ENCODE measurements at places on chromosomes 16 and 17.

DNA sequence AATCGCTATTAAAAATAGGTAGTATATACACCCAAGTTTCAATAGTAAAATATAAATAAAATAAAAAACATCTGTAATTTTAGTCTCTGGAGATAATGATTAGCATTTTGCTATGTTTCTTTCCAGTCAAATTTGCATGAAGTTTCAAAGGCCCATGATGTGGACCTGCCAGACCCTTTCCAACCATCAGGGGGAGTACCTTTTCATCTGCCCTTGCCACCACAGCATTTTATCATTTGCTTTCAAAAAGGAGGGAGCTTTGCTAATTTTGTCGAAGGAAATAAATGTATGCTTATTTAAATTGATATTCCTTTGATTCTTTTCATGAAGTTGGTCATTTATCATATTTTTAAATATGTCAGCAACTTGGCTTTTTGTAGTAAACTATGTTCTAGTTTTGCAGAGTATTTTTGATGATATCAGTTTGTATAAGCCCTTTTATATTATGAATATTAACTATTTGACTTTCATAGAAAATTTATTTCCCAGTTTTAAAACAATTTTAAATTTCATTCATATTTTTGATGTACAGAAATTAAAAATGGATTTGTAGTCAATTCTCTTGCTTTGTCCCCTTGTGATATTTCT is 115.2 kb upstream of the NETO2 start:
- peak; percentile 23 for DNase-seq

- no peak for DNase-seq
Measured at GRCh38 chr16:50696126-50696525, 2.7 kb downstream of the NOD2 start.

- DNase-seq, result no peak
Measured at GRCh38 chr16:11234884-11235702, 20.9 kb downstream of the SOCS1 start.

- DNase-seq, result no peak
Measured at GRCh38 chr17:19707728-19708221, 8.6 kb downstream of the SLC47A2 start.

- DNase-seq, result no peak
Measured at GRCh38 chr16:84295203-84295860, 654 bp downstream of the WFDC1 start.

- no peak for DNase-seq
Measured at GRCh38 chr16:78134944-78135619, 35.6 kb downstream of the WWOX start.

DNA sequence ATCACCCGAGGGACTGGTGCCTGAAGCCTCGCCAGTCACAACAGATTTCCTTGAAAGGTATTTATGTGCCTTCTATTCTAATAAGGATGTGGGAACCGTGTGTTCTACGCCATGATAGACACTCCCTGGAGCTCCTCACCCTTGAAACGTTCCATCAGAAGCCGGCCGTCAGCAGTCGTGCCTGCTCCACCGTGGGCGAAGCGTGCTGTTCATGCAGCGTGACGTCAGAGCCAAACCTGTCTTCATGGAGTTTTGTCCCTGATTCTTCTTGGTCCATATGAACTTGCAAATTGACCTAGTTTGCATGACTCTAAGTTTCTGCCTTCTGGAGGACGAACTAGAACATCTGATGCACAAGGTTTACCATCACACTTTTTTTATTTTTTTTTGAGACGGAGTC is 4.5 kb upstream of the PPP1R27 start:
- DNase-seq, result no peak

GRCh38 chr17:50637829-50638605 is 3.3 kb downstream of the ABCC3 start:
- no peak for DNase-seq

DNA sequence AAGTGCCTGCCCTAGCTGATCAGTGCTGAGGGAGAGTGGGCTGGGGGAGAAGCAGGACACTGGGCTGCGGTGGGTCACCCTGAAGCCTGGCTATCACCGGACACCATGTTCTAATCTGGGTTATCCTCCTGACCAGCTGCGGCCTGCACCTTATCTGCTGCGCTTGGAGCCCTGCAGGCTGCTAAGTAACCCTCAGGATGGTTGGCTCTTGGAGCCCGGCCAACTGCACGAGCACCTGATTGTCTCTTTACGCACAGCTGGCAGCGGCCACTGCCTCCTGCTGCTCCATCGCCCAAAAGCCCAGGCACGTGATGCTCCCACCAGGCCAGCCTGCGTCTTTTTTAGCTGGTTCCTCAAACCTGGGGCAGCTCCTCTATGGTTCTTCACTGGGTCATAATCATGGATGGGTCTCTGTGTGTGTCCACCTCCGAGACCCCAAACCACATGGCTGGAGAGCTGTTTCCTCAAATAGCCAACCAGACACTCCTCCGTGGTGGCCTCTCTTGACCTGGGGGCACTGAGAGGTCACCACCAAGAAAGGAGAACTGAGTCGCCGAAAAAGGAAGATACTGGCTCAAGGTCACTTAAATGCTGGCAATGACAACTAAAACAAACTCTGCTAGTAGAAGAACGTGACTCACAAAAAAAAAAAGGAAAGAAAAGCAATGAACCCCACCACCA is 21.7 kb downstream of the SPHK1 start:
- no peak for DNase-seq

- peak; percentile 91 for DNase-seq
Measured at GRCh38 chr17:43024407-43025289, at the start of gene RND2. Gene RND2, plus strand, starts transcription at chr17:43025231. Its CDS starts 117 bp downstream, at chr17:43025348.

DNA sequence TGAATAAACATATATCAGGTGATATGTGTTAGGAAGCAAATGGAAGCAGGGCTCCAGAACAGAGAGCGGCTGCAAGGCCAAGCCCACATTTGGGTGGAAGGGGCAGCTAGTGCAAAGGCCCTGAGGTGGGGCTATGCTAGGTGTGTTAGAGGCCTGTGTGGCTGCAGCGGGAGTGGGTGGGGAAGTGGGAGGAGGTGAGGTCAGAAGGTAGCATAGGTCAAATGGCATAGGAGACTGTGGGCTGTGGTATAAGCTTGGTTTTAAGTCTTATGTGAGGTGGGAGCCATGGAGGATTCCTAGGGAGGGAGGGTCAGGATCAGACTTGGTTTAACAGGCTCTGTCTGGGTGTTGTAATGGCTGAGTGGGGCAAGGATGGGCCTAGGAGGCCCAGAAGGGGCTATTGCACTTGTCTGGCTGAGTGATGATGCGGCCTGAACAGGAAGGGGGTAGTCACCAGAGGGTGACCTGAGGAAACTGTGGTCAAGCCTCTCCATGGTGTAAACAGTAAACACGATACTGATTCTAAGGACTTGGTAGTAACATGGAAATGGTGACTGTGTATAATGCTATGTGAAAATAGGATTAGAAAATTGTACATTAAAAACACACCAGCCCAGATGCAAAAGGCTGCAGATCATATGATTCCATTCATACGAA is 31.1 kb downstream of the RAI1 start:
- DNase-seq, result peak; percentile 43

- DNase-seq, result no peak
Measured at GRCh38 chr17:82435601-82436583, 14.7 kb downstream of the CYBC1 start.

DNA sequence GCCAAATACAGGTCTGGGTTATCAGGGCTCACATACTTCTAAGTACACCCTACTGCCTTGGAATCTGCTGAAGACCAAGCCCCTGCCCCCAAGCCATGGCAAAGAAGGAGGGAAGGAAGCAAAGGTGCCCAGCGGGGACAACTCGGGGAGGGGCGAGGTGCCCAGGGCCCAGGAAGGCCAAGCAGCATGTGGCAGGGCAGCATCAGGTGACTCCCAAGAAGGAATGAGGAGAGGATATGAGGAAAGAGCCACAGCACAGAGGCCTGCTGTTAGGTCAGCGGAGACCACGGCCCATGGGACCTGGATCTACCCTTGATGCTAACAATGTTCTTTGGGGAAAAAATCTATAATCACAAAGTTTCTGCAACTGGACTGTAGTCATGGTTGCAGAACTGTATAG is 142.6 kb upstream of the CRHR1 start:
- no peak for DNase-seq

DNA sequence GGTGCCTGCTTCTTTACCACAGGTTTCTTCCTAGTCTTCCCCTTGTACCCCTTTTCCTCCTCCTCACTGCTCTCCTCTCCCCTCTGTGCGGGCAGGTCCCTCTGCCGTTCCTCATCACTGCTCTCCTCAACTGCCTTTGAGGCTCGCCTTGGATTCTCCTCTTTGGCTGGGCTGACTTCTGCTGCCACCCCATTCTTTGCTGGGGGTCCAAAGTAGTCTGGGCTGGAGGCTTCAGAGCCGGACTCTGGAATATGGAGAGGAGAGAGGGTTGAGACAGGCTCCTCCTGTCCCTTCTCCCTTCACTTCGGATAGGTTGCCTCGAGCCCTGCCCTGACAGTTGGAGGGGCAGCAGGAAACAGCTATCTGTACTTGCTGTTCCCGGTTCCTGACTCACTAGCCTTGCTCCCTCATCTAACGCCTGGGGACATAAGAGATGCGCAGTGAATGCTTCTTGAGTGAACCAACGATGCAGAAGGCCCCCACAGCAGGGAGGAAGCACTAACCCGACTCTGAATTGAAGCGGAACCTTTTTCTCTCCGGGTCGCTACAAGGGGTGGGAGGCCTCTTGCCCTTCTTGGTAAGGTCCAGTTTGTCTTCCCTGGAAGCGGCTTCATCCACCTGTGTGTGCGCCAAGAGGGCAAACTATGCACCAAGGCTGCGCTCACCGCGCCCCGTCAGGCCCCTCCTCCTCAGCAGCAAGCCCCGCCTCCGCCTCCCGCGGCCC is 655 bp downstream of the HIRIP3 start:
- peak; percentile 85 for DNase-seq

- DNase-seq, result no peak
Measured at GRCh38 chr17:46777943-46778915, 40.3 kb downstream of the WNT3 start.

GRCh38 chr17:77437017-77437416 is 296.2 kb downstream of the SEC14L1 start:
- DNase-seq, result no peak

GRCh38 chr17:78315355-78316114 is 44.3 kb downstream of the SOCS3 start:
- DNase-seq, result peak; percentile 22

DNA sequence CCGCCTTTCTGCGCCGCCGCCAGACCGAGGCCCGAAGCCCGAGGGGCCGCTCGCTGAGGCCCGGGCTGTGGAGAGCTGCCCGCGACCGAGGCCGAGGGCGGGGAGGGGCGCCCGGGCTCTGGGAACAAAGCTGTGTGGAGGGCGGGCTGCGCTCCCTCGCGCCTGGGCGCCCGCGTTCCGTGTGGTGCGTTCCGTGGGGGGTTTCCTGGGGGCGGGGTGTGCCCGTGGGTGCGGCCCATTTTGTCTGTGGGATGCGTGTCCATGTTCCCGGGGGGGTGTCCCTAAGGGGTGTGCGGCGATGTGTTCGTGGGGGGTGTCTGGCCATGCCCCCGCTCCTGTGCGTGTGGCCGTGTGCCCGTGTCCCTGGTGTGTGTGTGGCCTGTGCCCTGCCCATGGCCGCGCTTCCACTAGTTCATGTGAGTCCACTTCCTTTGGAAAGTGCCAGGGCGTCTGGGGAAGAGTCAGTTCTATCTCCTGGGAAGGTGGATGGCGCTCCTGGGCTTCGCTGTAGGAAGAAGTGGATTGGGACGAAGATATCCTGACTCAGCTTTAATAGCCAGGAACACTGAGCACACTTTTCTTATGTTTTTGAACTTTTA is 520 bp downstream of the JPT2 start:
- peak; percentile 29 for DNase-seq

GRCh38 chr17:32916134-32916533 is 11.8 kb upstream of the TMEM98 start:
- no peak for DNase-seq

DNA sequence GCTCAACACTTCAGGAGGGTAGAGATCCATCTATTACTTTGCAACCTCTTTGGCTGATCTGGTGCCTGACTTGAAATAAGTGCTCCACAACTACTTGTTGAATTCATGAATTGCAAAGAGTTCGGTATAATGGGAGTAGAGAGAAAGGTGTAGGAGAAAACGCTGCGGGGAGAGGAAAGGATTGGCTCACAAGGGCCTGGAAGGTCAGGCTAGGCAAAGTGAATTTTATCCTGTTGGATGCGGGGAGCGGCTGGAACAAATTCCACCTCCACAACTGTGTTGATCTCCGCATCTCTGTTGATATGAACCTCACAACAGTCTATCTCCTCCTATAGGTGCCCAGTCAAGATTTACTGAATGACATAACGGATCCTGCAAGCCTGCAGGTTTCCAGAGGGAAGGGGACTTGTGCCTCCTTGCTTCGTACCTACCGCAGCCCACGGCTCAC is 684 bp downstream of the SLX4 start:
- DNase-seq, result peak; percentile 9

- no peak for DNase-seq
Measured at GRCh38 chr16:55184052-55184451, 140.0 kb upstream of the IRX6 start.

GRCh38 chr17:1298606-1299005 is 19.1 kb downstream of the TRARG1 start:
- DNase-seq, result no peak
